Renal pelvis (tissue), 12 donors: ENCODE measurements at places on chromosomes 2 and 18. TPM values are rescaled to one million over a fixed set of nuclear protein-coding genes. Genes with fewer than 3 reads are reported as not detected.

The DSG3 gene
- not detected for polyA plus RNA-seq

The SFTPB gene
- polyA plus RNA-seq: 0.15 TPM

The SCG2 gene
- 0.54 TPM for polyA plus RNA-seq

The PDE1A gene
- 20.1 TPM for polyA plus RNA-seq

The RBMS1 gene
- 148 TPM for polyA plus RNA-seq

DNA sequence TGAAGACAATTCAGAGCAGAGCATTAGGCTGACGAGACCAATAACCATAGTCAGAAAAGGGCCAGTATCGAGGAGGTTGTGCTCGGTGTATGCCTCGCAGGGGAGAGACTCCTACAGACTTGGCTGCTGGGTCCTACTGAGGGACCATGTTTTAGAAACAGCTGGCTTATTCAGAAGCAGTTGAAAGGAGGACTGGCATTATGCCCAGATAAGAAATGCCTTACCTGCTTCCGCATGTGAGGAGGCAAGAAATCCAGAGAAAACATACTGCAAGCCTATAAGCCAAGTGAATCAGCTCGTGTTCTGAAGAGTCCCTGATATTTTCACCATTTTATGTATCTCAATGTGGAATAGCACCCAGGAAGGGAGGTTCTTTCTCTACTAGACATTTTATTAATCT, 434.7 kb downstream of the GRB14 start:
- no peak for DNase-seq
